ENCODE measurements at places on chromosomes 1 and 21.

- no peak for DNase-seq
Measured at GRCh38 chr1:63936801-63937200, 163.0 kb downstream of the ROR1 start.

- DNase-seq = no peak
Measured at GRCh38 chr1:42756956-42757891, 9.6 kb downstream of the P3H1 start.

GRCh38 chr1:240486611-240487010 lies 125.3 kb downstream of the GREM2 start:
- no peak for DNase-seq

GRCh38 chr1:217049081-217049480 lies 325.9 kb upstream of the ESRRG start:
- no peak for DNase-seq

DNA sequence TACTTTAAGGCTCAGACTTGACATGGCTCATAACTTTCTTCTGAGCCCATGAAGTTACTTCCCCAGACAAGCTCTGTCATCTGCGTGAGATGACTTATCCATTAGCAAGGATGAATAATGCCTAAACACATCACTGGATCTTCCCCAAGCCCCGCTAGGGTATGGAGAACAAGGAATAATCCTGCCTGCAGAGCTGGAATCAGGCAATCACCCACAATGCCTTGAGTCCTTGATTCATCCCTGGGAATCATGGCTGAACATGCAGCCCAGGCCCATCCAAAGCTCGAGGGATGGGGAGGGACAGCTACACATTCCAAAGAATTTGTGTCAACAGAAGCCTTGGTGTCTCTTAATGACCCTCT lies 131.7 kb downstream of the PSMG1 start:
- no peak for DNase-seq

DNA sequence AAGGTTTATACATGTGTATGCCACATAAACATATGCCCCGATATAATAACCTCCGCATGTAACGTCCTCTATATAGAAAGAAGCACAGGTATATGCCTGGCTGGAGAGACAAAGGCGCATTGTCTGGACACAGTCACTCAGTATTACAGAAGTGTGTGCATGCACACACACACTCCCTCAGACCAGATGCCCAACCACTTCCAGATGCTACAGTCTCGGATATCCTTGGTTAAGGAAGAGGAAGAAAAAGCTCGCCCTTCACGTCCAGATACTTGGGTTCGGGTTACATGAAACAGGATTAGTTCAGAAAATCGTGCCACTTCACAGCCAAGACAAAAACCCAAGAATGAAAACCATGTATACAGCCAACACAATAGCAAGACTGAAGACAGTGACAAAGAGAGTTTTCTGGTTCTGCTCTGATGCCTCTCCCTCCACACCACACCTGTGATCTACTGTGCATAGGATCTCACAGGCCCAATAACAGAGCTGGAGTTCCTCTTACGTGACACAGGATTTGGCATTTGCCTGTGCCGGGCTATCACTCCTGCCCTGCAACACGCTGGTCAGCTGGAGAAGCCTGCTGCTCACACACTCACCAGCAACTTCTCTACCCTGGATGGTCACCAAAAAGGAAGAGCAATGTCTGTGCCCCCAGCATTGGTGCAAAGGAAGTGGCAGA lies 75.0 kb downstream of the SSBP3 start:
- DNase-seq = no peak

- no peak for DNase-seq
Measured at GRCh38 chr1:69862906-69863305, 295.2 kb downstream of the LRRC7 start.

DNA sequence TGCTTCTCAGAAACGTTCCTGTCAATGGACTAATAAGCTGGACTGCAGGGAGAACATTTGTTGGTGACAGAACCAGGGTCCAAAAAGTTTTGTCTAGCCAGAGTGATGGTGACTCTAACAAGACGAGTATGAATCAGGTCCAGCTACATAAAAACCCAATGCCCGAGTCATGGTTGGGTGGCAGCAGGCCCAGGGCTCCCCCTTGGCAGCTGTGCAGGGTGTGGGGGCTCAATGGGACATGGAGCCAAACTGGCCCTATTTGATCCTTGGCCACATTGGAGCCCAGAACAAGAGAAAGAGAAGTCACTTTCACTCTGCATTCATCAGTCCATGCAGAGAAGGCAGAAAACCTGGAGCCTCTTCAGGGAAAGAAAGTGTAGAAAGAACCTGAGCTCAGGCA lies 37.9 kb upstream of the TENT5C start:
- no peak for DNase-seq

- no peak for DNase-seq
Measured at GRCh38 chr21:35911412-35912191, 148.7 kb downstream of the SETD4 start.

DNA sequence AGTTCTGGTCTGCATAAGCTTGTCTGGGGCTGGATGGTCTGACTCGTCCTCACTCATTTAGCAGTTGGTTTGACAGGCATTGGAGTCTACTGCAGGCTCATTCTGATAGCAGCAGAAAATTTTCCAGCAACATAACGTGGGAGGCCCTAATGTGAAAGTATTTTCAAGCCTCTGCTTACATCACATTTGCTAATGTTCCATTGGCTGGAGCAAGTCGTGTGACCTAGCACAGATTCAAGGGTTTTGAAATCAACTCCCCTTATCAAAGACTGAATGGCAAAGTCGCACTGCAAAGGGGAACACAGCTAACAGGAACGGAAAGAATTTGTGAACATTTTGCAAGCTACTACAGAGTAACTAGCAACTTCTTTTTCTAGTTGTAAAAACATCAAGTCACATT lies 2.3 kb upstream of the USH2A start:
- no peak for DNase-seq

DNA sequence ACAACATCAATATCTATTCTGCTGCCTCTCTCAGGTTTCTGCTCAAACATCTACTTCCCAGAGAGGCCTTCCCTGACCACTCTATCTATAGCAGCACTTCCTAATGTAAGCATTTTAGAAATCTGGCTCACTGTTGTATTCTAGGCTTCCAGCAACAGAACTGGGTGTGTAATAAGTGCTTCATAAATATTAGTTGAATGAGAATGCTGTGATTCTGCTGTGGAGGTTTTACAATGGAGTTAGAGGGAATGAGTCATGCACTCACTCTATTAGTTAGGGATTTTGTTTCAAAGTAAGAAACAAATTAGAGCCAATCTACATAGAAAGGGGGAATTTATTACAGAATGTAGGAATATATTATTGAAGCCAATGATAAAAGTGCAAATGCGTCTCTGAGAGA lies 38.6 kb upstream of the SLC35F3 start:
- DNase-seq = no peak

- no peak for DNase-seq
Measured at GRCh38 chr1:151164732-151165280, 896 bp downstream of the LYSMD1 start.

GRCh38 chr1:37020653-37021277 lies 13.6 kb downstream of the GRIK3 start:
- no peak for DNase-seq
